ENCODE measurements at places on chromosomes 2 and 18. TPM values are rescaled to one million over a fixed set of nuclear protein-coding genes. Genes with fewer than 3 reads are reported as not detected.

The MOGAT1 gene
- not detected for total RNA-seq

The ING5 gene
- total RNA-seq, result 11.0 TPM

The WDCP gene
- total RNA-seq, result 12.1 TPM

The LYG1 gene
- 0.96 TPM for total RNA-seq

The UGT1A4 gene
- total RNA-seq, result not detected

The MRO gene
- not detected for total RNA-seq

The RGPD8 gene
- total RNA-seq, result 1.4 TPM

The RAMP1 gene
- 35.8 TPM for total RNA-seq

The RDH14 gene
- total RNA-seq, result 27.0 TPM

The PRKRA gene
- 41.5 TPM for total RNA-seq

The PAIP2B gene
- total RNA-seq, result 0.81 TPM

The GAD1 gene
- 3.0 TPM for total RNA-seq

The TCF23 gene
- not detected for total RNA-seq

The CNGA3 gene
- total RNA-seq, result not detected

The RGPD5 gene
- total RNA-seq, result 9.2 TPM

The C2orf76 gene
- total RNA-seq, result 11.2 TPM

The DSC3 gene
- not detected for total RNA-seq
